NCI-H774 (cell line): ENCODE measurements at places on chromosomes 4 and X.

DNA sequence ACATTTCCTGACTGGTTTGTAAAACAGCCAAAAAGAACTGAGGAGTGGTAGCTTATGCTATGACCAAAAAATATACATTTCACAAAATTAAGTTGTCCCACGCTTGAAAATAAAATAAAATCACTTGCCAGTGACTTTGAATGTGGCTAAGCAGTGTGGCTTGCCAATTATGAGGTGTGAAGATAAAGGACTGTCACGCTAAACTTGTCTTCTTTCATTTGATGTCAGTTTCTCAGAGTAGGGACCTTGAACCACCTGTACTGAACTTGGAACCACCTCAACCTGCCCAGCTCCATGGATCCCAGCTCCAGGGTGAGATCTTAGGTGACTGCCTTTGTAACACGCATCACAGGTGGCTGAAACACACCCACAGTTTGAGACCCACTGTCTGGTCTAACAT lies 113.7 kb upstream of the TBL1X start:
- DNase-seq: no peak

DNA sequence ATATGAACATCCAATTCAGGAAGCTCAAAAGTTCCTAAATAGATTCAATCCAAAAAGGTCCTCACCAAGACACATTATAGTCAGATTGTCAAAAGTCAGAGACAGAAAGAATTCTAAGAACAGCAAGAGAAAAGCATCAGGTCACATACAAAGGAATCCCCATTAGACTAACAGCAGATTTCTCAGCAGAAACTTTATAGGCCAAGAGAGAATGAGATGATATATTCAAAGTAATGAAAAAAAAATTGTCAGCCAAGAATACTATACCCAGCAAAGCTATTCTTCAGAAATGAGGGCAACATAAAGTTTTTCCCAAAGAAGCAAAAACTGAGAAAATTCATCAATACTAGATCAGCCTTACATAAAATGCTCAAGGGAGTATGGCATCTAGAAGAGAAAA lies 106.6 kb upstream of the SH3RF1 start:
- no peak for DNase-seq

- DNase-seq: no peak
These were observed 145.0 kb downstream of the SOWAHB start for GRCh38 chr4:76752861-76753501.

DNA sequence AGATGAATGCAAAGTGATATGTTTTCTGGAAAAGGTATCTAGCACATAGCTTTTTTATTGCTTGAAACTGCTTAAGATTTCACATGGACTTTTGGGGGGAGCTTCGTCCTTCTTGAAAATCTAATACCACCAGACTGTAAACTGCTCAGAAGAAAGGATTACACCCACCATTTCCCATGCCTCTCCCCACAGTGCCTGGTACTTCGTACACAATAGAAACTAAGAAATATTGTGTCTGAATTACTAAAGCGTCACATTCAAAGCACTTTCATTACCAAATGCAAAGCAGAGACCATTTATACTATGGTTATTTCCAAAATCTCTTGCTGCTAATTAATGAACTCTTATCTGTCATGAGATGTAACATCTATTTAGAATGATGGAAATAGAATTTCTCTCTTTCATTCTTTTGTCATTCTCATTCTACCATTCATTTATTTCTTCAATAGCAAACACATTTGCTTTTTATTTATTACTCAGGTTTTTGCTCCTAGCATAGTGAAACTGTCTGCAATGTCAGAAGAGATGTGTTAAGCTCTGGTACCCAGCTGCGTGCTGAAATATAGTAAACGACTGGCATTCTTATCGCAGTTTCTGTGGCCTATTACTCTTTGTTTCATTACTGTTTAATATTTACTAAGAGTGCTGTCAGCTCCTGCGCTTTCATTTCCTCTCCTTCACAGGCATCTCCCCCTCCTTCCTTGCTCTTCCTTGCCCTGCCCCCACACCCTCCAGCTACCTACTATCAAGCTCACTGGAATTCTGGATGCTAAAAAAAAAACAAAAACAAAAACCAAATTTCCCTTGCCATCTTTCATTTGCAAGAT lies 51.4 kb upstream of the RAPGEF2 start:
- DNase-seq: no peak

DNA sequence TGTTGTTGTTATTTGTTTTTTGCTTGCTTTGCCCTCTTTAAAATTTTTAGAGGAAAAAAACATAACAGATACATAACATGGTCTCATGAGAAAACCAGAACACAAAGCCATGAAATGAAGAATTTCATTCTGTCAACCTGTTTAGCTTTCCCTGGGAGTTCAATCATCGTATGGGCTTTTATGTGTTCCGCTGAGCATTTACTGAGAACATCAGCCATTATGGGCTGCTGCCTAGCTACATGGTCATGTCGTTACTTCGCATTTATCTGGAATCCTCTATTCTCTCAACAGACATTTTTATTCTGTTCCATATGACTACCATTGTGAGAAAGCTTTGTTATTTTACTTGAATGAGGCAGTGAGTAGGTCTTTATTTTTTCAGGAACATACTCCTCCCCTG lies 51.4 kb downstream of the NDST3 start:
- no peak for DNase-seq

GRCh38 chrX:3680459-3680858 lies 33.0 kb downstream of the PRKX start:
- no peak for DNase-seq
